HFFc6 (cell line): ENCODE measurements at places on chromosomes 6 and 20.

DNA sequence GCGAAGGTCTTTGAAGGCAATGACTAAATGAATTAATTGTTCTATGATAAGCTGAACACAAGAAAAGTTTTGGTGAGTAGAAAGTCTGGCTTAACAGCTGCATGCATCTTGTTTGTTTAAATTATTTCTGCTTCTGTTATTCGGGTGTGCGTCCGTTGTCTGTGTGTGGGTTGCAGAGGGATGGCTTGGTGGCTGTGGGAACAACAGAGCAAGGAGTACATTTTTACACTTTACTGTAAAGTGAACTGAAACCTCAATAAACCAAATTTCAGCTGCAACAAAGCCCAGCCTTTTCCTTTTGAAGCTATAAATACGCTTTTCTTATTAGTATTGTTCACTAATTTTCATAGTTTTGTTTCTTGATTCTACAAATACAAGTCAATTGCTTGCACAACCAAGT, 3.5 kb upstream of the LAMP5 start:
- H3K36me3 ChIP-seq, result no peaks in the 10 kb centered on the region
- H3K4me3 ChIP-seq, result no peak overlapping the region
- H3K27ac ChIP-seq, result no peak overlapping the region
- H3K4me1 ChIP-seq, result peaks cover 8% of the 10 kb centered on the region

- H3K4me1 ChIP-seq, result peaks cover 6% of the 10 kb centered on the region; the same call in 1 of the 2 replicates
- no peak overlapping the region for H3K4me3 ChIP-seq
- no peaks in the 10 kb centered on the region for H3K36me3 ChIP-seq
- DNase-seq, result no peak
- peaks cover 14% of the 10 kb centered on the region for H3K27me3 ChIP-seq
These were observed 20.4 kb upstream of the SENP6 start for GRCh38 chr6:75581231-75581630.

- H3K27ac ChIP-seq, result no peak overlapping the region
- no peaks in the 10 kb centered on the region for H3K36me3 ChIP-seq
- H3K4me3 ChIP-seq, result no peak overlapping the region
- H3K4me1 ChIP-seq, result no peaks in the 10 kb centered on the region
- H3K27me3 ChIP-seq, result peaks cover 3% of the 10 kb centered on the region
These were observed 14.6 kb downstream of the SAYSD1 start for GRCh38 chr6:39100358-39100757.

- DNase-seq, result no peak
- H3K4me1 ChIP-seq, result no peaks in the 10 kb centered on the region
- H3K4me3 ChIP-seq, result no peak overlapping the region
- no peaks in the 10 kb centered on the region; the same call in 1 of the 2 replicates for H3K27me3 ChIP-seq
- H3K36me3 ChIP-seq, result no peaks in the 10 kb centered on the region
These were observed 162.4 kb downstream of the FRK start for GRCh38 chr6:115898246-115898645.
